ENCODE measurements at places on chromosomes 7 and 10.
A peak's percentile ranks its signal among the peaks of the same experiment; 100 is the strongest.

GRCh38 chr10:34291466-34292193 lies 523.5 kb downstream of the PARD3 start:
- no peak for DNase-seq

DNA sequence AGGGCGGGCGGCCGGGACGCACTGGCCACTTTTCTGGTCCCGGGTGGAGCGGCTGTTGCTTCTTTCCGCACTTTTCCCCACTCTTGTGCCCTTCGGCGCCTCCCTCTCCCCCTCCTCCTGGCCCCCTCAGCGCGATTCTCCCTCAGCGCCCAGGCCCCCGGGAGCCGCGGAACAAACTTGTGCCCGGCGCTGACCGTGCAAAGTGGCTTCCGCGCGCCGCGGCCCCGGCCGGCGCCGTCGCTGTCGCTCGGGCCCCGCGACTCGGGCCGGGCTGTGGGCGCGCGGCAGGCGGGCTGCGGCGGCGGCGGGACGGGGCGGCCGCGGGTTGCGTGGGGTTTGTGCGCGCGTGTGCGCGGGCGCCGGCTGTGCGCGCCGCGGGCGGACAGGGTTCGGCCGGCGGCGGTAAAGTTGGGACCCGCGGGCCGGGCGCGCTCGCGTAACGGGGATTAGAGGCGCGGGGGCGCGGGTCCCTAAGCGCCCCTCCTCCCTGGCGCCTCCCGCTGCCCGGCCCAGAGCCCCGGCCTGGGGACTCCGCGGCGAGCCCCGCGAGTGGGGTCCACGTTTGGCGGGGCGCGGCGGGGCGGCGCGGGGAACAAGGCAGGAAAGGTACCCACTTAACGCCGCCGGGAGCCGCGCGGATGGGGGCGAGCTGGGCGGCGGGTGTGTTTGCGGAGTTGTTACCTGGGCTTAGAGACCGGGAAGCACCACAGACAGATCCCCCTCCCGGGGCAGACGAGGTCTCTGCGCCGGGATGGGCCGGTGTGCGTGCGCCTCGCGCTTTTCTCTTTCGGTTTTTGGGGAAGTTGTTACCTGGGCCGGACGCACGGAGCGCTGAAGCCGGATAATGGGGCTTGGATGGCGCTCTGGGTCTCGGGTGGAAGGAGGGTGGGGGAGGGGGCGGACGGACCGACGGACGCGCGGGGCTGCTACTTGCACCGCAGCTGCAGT lies 860 bp downstream of the ZEB1 start:
- DNase-seq, result peak; percentile 34

GRCh38 chr7:159066816-159067575 lies 77.7 kb downstream of the VIPR2 start:
- no peak for DNase-seq

GRCh38 chr10:1393481-1393880 lies 337.3 kb downstream of the WDR37 start:
- DNase-seq, result no peak

DNA sequence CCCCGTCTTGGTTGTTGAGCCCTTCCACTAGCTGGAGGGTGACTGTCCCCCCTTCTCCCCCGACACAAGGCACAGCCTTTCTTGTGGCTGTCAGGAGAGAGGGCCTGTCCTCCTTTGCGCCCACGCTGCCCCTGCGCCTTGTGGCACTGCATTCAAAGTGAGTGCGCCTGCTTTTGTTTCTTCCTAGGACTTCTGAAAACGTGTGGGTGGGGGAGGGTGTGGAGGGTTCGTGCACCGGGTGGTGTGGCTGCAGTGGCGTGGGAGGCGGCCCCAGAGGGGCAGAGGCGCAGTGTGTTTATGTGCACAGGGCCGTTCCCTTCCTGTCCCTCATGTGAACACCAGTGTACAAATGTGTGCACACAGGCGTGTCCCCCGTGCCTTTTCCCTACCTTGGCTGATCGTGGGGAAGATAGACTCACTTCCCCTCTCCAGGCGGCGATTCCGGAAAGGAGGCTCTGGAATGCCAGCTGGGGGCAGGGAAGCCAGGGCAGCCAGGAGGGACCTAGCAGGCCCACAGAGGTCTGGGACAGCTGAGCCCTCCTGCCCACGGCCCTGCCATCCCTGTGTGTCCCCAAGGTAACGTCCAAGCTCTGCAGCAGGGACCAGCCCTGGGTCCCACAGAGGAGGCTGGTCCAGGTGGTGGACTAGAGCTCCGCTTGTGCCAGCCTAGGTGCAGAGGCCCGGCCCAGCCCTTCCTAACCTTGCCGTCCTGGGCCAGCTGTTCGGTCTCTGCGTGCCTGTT lies 88.8 kb downstream of the LHPP start:
- no peak for DNase-seq

DNA sequence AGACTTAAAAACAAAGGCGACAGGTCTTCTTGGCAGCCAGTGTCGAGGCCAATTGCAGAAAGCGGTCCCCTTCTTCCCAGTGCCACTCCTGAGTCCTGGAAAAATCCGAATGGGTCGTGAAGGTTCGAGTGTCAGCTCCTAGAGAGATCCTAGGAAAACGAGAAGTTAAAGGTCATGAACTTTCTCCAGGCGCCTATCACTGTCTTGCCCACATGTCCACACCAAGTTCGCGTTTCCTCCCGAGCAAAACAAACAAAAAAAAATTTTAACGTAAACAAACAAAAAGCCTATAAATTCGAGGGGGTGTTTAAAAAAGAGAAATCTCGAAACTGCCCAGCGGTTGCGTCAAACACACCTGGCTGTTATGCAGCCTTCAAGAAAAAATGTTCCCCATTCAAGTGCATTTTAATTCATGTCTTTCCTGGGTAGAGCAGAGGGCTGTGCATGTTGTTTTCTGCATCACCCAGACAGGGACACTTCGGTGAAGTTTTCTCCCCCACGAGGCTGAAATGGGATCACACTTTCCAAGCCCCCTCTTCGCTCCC lies 1.5 kb downstream of the ARHGAP21 start:
- no peak for DNase-seq

GRCh38 chr10:26860102-26860442 lies 686 bp downstream of the ABI1 start:
- DNase-seq, result peak; percentile 52
